ENCODE measurements at places on chromosomes 16 and 17.

DNA sequence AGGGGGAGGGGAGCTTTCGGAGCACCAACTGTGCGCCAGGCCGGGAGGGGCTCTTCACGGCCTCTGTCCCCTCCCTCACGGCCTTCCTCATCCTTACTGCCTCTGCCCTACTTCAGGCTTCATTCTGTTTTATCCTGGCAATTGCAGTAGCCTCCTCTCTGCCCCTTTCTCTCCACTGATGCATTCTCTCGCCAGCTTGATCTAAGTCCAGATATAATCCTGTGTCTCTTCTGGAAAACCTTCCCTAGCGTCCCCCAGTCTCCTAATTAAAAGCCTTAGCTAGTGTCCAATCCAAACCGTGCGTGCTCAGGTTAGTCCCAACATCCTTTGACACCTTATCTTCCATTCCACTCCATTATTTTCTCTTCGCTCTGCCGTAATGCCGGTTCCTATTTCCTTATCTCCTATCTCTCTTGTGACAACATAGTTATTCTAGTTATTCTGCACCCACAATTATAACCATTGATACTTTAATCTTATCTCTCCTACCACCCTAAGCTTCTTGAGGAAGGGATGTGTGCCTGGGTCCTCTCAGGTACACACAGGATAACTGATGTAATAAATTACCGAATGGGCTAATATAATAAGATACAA is 869 bp downstream of the ZNF48 start:
- DNase-seq, result peak; percentile 58

DNA sequence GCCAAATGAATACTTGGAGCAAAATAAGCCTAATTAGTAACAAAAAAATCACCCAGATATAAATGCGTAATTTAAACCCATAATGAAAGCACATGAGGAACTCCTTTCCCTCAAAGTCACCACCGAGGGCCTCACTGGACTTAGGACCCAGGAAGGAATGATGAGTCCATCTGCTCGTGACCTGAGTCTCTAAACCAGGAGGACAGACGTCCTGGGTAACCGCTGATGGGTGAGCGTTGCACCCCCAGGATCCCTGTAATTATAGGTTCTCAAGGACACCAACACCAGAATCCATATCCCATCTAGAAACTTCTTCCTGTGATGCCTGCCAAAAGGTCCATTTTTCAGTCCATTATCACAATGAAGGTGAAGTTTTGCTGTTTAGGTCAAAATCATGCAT is 121.4 kb downstream of the ZNF778 start:
- no peak for DNase-seq

DNA sequence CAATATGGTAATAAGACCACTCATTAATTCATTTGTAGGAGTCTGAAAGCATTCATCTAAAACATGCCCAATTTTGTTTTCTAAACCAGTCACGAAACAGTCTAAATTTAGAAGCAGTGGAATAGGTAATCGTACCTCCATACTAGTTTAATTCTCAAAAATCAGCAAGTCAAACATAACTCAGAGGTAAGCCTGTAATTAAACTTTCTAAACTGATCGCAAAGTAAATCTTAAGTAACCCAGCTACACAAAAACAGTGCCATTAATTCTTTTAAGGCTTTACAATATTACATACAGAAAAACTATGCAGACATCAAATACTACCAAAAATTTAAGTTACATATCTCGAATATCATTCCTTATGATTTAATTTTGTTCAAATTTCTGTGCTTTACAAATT is 31.4 kb downstream of the YWHAE start:
- no peak for DNase-seq

DNA sequence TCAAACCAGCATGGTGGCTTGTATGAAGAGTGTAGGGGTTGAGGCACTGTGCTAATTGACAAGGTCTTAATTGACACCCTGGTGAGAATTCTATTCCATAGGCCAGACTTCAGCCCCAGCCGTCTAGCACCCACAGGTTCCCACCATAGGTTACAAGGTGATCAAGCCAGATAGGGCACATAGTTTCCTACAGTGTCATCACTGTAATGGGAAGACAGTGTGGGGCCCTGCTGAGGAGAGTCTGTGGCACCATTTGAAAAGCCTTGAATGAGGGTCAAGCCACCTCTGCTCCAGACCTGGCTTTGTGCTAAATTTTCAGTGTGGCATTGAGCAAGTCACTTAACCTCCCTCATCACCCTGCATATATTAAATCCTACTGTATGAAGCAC is 36.2 kb downstream of the YPEL2 start:
- DNase-seq, result no peak

- no peak for DNase-seq
Measured at GRCh38 chr17:40074175-40074512, 11.4 kb downstream of the THRA start.

- no peak for DNase-seq
Measured at GRCh38 chr17:57478478-57479250, 222.3 kb downstream of the MSI2 start.

- DNase-seq, result no peak
Measured at GRCh38 chr17:78544881-78545755, 32.1 kb downstream of the DNAH17 start.

DNA sequence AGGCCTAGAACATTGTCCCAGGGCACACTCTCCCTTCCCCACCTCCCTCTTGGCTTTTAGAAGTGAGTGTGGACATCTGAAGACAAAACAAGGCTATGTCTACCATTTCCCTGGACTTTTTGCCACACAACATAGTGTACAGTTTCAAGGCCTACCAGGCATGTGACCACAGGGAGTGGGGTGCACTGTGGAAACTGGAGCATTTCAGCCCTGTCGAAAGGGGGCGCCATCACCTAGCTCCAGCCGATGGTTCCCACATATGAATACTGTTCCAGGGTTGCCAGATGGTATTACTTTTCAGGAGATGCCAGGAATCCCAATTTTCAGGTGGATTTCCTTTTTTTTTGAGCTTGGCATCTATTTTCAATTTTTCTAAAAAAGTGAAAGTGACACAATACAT is 140.7 kb downstream of the KATNIP start:
- no peak for DNase-seq

Data from NCI-H1092 treated with DMSO at 0.1 percent for 48 hours (cell line).